Pancreas (tissue), 10 donors: ENCODE measurements at places on chromosomes 5 and 9. TPM values are rescaled to one million over a fixed set of nuclear protein-coding genes. Genes with fewer than 3 reads are reported as not detected.

VAV2 gene
- total RNA-seq = 36.7 TPM

NINJ1 gene
- total RNA-seq = 16.1 TPM

OTULINL gene
- total RNA-seq = 24.2 TPM

PGGT1B gene
- 13.7 TPM for total RNA-seq

PDGFRB gene
- 48.6 TPM for total RNA-seq

TERT gene
- total RNA-seq = 0.28 TPM

RMRP gene
- total RNA-seq = 8,609 TPM

SEC16A gene
- 39.6 TPM for total RNA-seq

FAM221B gene
- total RNA-seq = not detected

KCNT1 gene
- total RNA-seq = 0.12 TPM

LCN15 gene
- not detected for total RNA-seq

JADE2 gene
- 30.1 TPM for total RNA-seq

DUSP1 gene
- total RNA-seq = 198 TPM

PCDHB4 gene
- 5.5 TPM for total RNA-seq

TAF11L5 gene
- not detected for total RNA-seq

SPATA31D4 gene
- total RNA-seq = not detected

BTNL8 gene
- 0.40 TPM for total RNA-seq

IL17B gene
- total RNA-seq = not detected

CTSL gene
- total RNA-seq = 41.0 TPM

GIN1 gene
- total RNA-seq = 2.7 TPM

SLC6A7 gene
- not detected for total RNA-seq

SOX30 gene
- total RNA-seq = not detected

ZNF454 gene
- total RNA-seq = 2.7 TPM

SECISBP2 gene
- 29.4 TPM for total RNA-seq

ADAM19 gene
- total RNA-seq = 0.60 TPM

NR2F1 gene
- total RNA-seq = 5.3 TPM

TAS2R1 gene
- total RNA-seq = not detected

FYB1 gene
- 0.97 TPM for total RNA-seq

CACFD1 gene
- total RNA-seq = 16.9 TPM

BHMT2 gene
- total RNA-seq = 2.1 TPM

ZNF618 gene
- 9.8 TPM for total RNA-seq

PJA2 gene
- 30.7 TPM for total RNA-seq

TARS1 gene
- total RNA-seq = 44.5 TPM

SNX24 gene
- total RNA-seq = 5.2 TPM

FUT7 gene
- total RNA-seq = not detected

RFESD gene
- 2.7 TPM for total RNA-seq
